Mammary epithelial cell (primary cell): ENCODE measurements at places on chromosomes 13 and 19. TPM values are rescaled to one million over a fixed set of nuclear protein-coding genes. Genes with fewer than 3 reads are reported as not detected.

DNA sequence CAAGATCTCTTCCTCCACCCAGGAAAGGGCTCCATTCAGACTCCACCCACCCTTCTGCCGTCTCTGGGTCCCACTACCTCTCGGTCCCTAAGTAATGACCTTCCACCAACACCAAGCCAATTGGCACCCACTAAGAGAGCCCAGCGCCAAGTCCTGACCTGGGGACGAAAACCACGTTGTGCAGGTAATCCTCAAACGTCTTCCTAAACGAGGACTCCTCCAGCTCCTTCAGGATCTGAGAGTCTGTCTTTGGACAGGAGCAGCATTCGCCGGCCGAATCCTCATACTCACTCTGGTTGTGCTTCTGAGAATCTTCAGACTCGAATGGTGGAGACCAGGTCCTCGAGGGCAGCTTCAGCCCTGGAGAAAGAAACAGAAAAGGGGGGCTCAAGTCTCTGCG is 83.1 kb downstream of the ZNF557 start:
- DNase-seq: peak; percentile 8

DNA sequence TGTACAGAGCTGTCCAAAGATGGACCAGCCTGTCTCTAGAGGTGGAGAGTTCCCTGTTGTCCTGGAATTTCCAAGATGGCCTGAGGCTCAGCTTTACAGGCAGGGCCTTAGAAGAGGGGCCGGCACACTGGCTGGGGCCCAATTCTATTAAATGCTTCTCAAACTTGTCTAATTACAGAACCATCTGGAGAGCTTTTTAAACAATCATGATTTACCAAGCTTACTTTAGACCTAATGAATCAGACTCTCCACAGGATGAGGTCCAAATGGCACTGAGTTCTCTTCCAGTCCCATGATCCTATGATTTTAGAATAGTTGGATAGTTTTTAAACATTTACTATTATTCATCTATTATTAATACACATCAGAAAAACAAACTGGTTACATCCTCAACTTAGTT is 123.5 kb downstream of the DNAJC3 start:
- no peak for DNase-seq

- DNase-seq: no peak
Measured at GRCh38 chr13:49466292-49466838, 22.3 kb downstream of the SETDB2 start.

DNA sequence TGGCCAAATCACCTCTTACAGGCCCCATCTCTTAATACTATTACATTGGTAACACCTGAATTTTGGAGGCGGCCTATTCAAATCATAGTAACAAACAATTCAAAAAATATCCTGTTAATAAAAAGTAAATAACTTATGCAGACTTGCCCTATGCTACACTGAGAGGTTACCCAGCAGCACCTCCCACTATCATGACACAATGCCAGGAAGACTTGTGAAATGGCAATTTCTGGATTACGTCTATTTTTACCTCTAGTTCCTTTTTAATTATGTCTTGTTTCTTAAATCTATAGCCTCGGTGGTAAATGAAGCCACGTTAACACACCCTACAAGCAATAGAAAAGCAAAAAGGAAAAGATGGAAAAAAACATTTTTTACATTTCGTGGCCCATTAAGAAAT is 6.2 kb upstream of the DZIP1 start:
- DNase-seq: no peak

GPC6 gene
- 31.2 TPM for total RNA-seq

LRG1 gene
- total RNA-seq: not detected

NALCN gene
- total RNA-seq: 4.5 TPM

LRRC25 gene
- not detected for total RNA-seq

SBK2 gene
- not detected in 2 replicates for total RNA-seq
